ENCODE measurements at places on chromosomes 16 and 17.

DNA sequence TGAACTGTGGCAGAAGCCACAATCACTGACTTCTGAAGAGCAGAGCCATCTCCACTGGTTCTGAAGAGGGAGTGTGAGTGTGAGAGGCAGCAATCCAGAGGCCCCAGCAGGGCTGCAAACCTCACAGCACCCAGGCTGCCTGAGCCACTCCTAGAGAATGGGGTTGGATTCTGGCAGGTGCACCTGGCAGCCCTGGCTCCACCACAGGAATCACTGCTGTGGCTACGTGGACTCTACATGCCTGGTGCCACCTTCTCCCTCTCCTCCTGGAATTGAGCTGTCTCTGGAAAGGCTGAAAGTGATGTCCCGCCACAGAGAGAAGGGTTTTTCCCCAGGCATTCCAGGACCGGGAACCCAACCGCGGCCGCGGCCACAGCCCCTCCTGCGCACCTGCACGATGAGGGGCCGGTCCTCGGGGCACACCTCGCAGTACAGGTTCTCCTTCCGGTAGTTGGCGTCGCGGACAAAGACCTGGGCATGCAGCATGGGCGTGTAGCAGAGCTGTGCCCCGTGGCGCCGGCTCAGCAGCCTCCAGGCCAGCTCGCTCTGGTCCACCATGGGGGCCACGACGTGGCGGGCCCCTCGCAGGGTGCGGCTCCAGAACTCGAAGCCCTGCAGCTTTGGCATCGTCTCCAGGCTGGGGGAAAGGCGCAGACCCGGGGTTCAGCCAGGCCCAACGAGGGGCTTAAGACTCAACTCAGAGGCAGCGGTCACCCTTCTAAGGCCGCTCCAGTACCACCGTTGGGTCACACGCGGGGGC, 991 bp downstream of the DUS1L start:
- DNase-seq = no peak

GRCh38 chr17:77210946-77211541, 70.3 kb downstream of the SEC14L1 start:
- DNase-seq = no peak

DNA sequence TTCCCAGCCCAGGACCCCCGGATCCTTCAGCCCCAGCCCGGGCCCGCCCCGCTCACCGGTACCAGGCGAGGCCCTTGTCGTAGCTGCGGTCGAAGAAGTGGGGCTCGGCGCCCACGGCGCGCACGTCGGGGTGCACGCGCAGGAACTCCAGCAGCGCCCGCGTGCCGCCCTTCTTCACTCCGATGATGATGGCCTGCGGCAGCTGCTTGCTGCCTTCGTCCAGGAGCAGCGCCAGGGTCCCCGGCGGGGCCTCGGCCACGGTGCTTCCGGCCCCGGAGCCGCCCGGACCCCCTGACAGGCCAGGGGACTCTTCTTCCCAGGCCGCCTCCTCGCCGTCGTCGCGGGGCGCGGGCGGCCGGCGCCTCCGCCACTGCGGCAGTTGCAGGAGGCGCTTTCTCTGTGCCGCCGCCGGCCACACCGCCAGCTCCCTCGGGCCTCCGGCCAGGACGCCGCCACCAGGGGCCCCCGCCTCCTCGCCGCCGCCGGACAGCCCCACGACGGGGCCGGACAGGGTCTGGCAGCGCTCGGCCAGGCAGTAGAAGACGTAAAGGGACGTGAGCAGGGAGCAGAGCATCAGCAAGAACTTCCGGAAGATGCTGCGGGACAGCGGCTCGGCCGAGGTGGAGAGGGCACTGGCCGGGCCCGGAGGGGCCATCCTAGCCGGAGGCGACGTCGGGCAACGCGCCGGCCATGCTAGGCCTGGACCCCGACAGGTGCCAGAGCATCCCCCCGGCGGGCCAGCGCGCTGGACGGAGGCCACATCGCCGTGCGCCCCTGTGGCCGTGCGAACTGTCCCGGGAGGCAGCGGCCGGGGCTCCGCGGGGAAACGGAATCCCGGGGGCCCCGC, 1.0 kb downstream of the HS3ST3A1 start:
- DNase-seq = no peak

- DNase-seq = no peak
These were observed 250.8 kb downstream of the C16orf95 start for GRCh38 chr16:87066133-87067002.

GRCh38 chr16:85570735-85571562, 42.2 kb upstream of the GSE1 start:
- peak; percentile 31 for DNase-seq

All from stimulated activated CD8-positive, alpha-beta memory T cell treated with anti-CD3 and anti-CD28 coated beads, Interleukin-2, amount 100 ng/mL, for 48 hours (primary cell).